ENCODE measurements at places on chromosomes 1 and 21. TPM values are rescaled to one million over a fixed set of nuclear protein-coding genes. Genes with fewer than 3 reads are reported as not detected.

The C1orf94 gene
- total RNA-seq: not detected

The NGF gene
- 3.2 TPM for total RNA-seq

The CR2 gene
- 0.04 TPM for total RNA-seq

The BCL2L15 gene
- total RNA-seq: 0.75 TPM

The CCDC17 gene
- total RNA-seq: 1.2 TPM

The NLRP3 gene
- total RNA-seq: 1.4 TPM

The TSTD1 gene
- total RNA-seq: 28.8 TPM

The PFKFB2 gene
- total RNA-seq: 4.3 TPM

The MAN1A2 gene
- 33.6 TPM for total RNA-seq

The OLIG2 gene
- 0.04 TPM for total RNA-seq

The FAM43B gene
- 1.1 TPM for total RNA-seq

The HMGN1 gene
- 213 TPM for total RNA-seq

The OR2M3 gene
- not detected for total RNA-seq

The LCE1D gene
- total RNA-seq: not detected

The GCSAML gene
- 0.09 TPM for total RNA-seq

The LMNA gene
- 371 TPM for total RNA-seq

The SMAP2 gene
- 14.0 TPM for total RNA-seq

All from muscle of leg (tissue), 16 donors.